ENCODE measurements at places on chromosomes 16 and 17.

GRCh38 chr17:32646941-32647340, 160.1 kb downstream of the CDK5R1 start:
- DNase-seq = no peak

GRCh38 chr16:79788949-79789348, 188.4 kb upstream of the MAF start:
- no peak for DNase-seq

DNA sequence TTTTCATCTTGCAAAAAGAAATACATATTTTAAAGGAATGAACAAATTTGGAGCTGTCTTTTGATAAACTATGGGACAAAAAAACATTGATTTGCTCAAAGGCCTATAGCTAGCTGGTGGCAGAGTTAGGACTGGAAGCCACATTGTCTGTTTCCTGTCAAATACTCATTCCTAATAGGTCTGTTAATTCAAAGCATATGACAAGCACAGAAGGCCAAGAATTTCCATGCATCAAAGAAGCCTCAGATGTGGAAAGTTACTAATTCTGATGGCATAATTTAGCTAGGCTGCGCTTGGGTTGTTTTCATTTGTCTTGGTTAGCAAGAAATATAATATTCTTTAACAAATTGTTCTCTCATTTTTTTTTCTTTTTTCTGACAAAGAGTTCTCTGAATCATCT, 98.0 kb downstream of the CDK5R1 start:
- no peak for DNase-seq

- DNase-seq = no peak
Measured at GRCh38 chr16:9124908-9125584, 33.6 kb downstream of the HAPSTR1 start.

GRCh38 chr17:48176471-48176855, 68.9 kb downstream of the SNX11 start:
- DNase-seq = no peak

- no peak for DNase-seq
Measured at GRCh38 chr16:81779536-81780320, 637 bp downstream of the PLCG2 start.

- DNase-seq = no peak
Measured at GRCh38 chr17:21031756-21032396, 10.9 kb downstream of the USP22 start.

GRCh38 chr16:17607609-17608008, 136.8 kb upstream of the XYLT1 start:
- no peak for DNase-seq

GRCh38 chr16:32116080-32116479, 137.0 kb upstream of the TP53TG3D start:
- no peak for DNase-seq

- no peak for DNase-seq
Measured at GRCh38 chr16:82440336-82440735, 186.4 kb upstream of the CDH13 start.
